ENCODE measurements at places on chromosomes 16 and 17. TPM values are rescaled to one million over a fixed set of nuclear protein-coding genes. Genes with fewer than 3 reads are reported as not detected.
A peak's percentile ranks its signal among the peaks of the same experiment; 100 is the strongest.

The SEPTIN1 gene
- 0.69 TPM for total RNA-seq

- DNase-seq = no peak
Observed at GRCh38 chr16:64168371-64168770, 953.5 kb downstream of the CDH11 start.

GRCh38 chr17:36591434-36592315, at the start of gene DHRS11:
Gene DHRS11 (plus strand): TSS chr17:36591879. CDS start chr17:36592010, 131 bp downstream.
- DNase-seq = peak; percentile 15

The KRTAP4-4 gene
- 2.2 TPM for total RNA-seq

The CSH1 gene
- not detected for total RNA-seq

- no peak for DNase-seq
Observed at GRCh38 chr17:2402544-2402943, 1.7 kb upstream of the MNT start.

GRCh38 chr17:60049936-60050335, 28.8 kb downstream of the HEATR6 start:
- DNase-seq = no peak

The CD300LB gene
- 0.59 TPM for total RNA-seq

The KRT31 gene
- 52.1 TPM for total RNA-seq

DNA sequence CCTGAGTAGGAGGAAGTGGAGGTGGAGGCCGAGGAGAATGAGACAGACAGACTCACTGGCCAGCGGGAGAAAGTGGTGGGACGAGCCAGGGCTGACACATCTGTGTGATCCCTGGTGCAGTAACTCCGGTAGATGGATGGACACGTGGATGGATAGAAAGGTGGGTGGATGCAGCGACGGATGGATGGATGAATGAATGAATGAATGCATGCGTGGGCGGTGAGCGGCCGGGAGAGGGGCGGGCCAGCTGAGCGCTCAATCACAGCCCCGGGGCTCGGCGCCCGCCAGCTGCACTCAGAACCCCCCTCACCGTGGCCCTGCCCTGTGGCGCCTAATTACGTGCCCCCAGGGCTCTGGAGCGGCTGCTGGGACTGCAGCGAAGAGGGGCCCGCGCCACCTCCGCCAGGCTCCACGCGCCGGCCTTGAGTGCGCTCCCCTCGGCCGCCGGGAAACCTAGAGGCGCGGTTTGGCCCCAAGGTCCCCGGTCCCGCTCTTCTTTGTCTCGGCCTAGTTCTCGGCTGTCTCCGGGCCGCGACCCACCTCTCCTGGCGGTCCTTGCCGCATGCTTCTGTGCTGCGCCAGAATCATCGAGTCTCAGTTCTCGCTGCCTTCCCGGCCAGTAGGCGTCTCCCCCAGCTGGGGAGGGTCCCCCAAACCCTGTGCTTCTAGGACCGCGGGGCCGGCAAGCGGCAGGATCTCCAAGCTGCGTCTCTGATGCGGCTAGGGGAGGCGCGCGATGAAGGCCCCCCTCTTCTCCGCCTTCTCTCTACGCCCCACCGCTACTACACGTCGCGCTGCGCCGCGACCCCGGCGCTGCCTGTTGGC, 41.0 kb downstream of the RAI1 start:
- DNase-seq = peak; percentile 66

DNA sequence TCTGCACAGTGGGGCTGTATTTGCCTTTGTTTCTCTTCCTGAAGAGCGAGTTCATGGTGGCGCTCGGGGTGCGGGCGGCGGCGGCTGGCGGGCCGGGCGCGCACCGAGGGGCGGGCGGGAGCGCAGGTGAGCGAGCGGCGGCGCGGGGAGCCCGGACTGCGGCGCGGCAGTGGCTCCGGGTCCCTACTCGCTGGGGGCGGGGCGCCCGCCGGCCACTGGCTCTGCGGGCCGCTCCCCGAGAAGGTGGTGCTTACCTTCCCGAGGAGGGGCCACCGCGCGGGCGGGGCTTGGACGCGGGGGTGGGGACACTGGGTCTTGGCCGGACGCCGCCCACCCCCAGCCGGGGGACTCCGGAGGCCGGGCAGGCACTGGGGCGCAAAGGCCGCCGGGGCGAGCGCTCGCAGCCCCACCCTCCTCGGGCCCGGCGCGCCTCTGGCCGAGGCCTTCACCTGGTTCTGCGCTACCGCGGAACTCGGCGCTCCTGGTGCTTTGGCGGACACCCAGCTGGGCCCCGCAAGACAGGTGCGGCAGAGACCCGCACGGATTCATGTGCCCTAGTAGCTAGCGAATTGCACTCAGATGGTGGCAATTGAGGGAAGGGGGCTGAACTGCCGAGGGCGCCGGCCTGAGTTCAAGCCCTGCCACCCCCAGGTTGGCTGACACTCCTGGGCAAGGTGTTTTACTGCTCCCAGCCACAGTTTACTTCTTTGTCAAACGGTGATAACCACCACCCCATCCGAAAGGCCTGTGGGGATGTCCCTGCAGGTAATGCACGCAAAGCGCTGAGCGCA, at the start of gene PPL:
Gene PPL (minus strand): TSS at position 158 of the 791 bp plus-strand sequence. CDS start 103 bp downstream, at position 55.
- DNase-seq = no peak

- no peak for DNase-seq
Observed at GRCh38 chr17:39340731-39341130, 60.7 kb downstream of the FBXL20 start.

GRCh38 chr17:526425-526824, 173.8 kb upstream of the RPH3AL start:
- no peak for DNase-seq

DNA sequence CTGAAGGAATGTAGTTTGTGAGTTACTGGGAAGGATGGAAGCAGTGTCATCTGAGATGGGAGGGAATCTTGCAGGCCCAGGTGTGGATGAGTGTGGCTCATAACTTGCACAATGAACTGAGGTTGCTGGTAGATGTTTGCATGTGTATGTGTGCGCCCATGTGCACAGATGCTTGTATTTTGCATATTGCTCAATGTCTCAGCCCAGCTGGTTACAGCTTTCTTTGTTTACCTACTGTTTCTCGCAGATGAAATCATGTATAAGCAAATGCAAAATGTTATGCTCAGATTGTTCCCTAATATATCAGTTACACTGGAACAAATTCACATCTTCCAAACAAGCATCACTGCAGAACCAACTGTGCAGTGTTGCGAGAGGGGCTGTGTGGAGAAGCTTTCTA, 452.2 kb upstream of the EEF2KMT start:
- no peak for DNase-seq

The HBM gene
- 89.5 TPM for total RNA-seq

DNA sequence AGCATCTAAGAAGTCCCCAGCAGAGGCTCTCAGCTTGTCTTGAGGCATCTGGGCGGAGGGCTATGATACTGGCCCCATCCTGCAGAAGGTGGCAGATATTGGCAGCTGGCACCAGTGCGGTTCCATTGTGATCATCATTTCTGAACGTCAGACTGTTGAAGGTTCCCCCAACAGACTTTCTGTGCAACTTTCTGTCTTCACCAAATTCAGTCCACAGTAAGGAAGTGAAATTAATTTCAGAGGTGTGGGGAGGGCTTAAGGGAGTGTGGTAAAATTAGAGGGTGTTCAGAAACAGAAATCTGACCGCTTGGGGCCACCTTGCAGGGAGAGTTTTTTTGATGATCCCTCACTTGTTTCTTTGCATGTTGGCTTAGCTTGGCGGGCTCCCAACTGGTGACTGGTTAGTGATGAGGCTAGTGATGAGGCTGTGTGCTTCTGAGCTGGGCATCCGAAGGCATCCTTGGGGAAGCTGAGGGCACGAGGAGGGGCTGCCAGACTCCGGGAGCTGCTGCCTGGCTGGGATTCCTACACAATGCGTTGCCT, at the start of gene CIITA:
Gene CIITA (plus strand): TSS at position 404 of the 543 bp plus-strand sequence. CDS start 129 bp downstream, at position 533.
- DNase-seq = no peak

The DNAH3 gene
- 0.10 TPM for total RNA-seq

- DNase-seq = no peak
Observed at GRCh38 chr17:34988644-34989043, 8.3 kb downstream of the LIG3 start.
